Choroid plexus epithelial cell (primary cell): ENCODE measurements at places on chromosomes 2 and 18.

- DNase-seq, result no peak
Measured at GRCh38 chr2:170368370-170368769, 190.4 kb downstream of the MYO3B start.

GRCh38 chr2:110727923-110728322, 4.5 kb upstream of the ACOXL start:
- no peak for DNase-seq

DNA sequence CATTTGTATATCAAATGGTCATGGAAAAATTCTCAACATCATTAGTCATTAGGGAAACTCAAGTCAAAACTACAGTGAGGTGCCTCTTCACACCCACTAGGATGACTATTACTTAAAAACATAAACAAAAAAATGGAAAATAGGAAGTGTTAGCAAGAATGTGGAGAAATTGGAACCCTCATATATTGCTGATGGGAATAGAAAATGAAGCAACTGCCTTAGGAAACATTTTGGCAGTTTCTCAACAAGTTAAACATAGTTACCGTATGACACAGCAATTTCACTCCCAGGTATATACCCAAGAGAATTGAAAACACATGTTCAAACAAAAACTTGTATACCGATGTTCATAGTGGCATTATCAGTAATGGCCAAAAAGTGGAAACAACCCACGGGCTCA, 18.1 kb upstream of the CYP26B1 start:
- DNase-seq, result peak; percentile 58

DNA sequence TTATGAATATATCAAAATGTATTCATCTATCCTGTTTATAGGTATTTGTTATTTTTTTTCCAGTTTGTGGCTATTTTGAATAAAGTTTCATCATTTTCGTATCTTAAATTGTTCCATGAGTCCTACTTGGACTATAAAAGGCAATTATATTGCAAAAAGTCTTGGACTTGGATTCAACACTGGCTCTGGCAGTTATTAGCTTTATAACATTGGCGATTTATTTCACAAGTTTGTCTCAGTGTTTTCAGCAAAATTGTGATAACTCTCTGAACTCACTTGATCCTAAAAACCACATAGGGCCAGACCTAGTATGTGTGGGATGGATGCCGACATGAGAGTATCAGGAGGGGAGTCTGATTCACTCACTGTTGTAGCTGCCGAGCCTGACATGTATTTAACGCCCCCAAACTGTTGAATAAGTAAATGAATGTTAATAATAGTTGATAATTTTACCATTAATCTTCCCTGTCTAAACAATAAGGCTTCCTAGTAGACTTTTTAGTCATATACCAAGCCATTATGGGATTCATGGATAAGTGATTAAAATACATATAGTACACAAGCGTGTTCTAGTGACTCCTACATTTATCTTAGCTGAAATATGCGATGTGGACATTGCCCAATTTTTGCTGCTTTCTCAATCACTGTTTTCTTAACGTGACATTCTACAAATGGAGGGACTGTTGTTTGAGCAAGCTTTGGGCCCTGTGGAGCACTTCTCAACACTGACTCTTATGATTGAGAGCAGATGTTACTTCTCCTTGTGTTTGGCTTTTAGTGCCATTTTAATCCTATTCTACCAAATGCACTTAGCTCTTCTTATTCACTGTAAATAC, 907.6 kb downstream of the EPHA4 start:
- DNase-seq, result peak; percentile 28

- DNase-seq, result no peak
Measured at GRCh38 chr2:239819091-239819973, 205.8 kb downstream of the NDUFA10 start.

DNA sequence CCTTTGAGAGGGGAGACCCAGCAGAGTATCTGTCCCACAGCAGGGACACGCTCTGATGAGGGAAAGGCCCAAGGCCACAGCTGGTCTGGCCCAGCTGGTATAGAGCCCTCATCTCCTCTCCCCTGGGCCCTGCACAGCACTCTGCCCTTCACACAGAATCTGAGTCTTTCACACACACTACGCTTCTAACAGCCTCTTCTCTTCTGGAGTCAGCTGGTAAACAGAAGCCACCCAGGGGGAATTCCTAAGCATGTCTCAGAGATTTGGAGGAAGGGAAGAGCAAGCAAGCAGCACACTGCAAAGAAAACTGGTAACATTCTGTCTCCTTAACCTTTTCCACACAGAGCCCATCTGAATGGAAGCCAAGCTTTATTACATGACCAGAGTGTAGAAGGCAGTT, 121.1 kb upstream of the ACAA2 start:
- peak; percentile 80 for DNase-seq

DNA sequence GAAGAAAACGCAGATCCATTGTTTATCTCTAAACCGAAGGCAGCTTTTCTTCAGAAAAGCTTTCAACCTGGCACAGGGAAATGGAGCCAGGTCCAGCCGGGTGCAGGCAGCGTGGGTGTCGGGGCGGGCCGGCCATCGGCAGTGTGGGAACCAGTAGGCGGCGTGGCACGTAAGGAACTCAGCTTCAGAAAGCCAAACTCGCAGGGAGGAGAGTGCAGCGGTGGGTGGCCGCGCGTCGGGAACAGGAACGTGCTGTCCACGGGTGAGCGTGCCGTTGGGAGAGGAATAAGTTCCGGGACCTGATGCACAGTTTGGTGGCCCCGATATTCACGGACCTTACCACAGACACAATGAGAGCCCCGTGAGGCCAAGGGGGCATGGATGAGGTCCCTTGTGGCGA, 270.4 kb downstream of the TWIST2 start:
- DNase-seq, result no peak

- DNase-seq, result no peak
Measured at GRCh38 chr2:65311049-65311448, 83.4 kb downstream of the ACTR2 start.

DNA sequence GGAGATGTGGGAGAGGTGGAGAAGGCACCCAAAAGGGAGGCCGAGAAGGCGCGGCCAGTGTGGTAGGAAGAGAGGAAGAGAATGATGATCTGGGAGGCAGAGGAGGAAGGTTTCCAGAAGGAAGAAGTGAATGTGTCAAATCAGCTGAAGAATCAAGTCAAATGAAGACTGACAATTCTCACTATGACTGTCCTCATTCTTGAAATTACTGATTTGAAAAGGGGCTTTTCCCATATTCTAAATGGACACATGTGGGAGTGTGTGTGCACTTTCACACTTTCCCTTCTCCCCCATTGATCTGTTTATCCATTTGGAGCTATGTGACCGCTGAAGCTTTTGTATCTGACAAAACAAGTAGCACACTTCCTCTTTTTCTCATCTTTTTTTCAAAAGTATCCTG, 6.1 kb downstream of the AFF3 start:
- no peak for DNase-seq

DNA sequence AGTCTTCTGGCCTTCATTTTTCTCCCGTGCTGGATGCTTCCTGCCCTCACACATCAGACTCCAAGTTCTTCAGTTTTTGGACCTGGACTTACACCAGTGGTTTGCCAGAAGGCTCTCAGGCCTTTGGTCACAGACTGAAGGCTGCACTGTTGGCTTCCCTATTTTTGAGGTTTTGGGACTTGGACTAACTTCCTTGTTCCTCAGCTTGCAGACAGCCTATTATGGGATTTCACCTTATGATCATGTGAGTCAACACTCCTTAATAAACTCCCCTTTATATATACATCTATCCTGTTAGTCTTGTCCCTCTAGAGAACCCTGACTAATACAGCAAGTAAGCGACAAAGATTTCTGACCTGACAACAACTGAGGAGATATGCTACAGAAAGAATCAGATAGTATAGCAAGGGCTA, 7.2 kb downstream of the CDC42EP3 start:
- DNase-seq, result no peak

DNA sequence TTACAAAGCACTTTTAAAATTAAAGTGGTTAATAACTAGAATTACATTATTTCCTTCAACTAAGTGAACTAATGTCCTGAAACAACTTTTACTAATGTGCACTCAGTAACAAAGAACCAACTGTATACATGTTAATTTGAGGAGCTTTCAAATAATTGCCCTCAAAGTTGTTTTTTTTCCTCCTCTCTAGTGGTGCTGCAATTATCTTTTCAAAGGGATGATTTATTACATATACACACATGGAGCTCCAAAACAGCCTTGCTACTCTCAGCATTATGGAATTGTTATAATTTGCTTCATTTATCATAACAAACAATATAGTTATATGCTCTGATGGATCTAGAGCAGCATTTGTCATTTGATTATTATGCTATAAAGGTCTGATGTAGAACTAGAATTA, 246.3 kb upstream of the RASGRP3 start:
- no peak for DNase-seq

- no peak for DNase-seq
Measured at GRCh38 chr2:221143231-221143630, 428.9 kb downstream of the EPHA4 start.

- DNase-seq, result no peak
Measured at GRCh38 chr2:239776436-239777005, 248.6 kb downstream of the NDUFA10 start.

- no peak for DNase-seq
Measured at GRCh38 chr18:25799231-25799630, 291.2 kb downstream of the SS18 start.

GRCh38 chr2:73822276-73822675, 6.5 kb upstream of the STAMBP start:
- no peak for DNase-seq

DNA sequence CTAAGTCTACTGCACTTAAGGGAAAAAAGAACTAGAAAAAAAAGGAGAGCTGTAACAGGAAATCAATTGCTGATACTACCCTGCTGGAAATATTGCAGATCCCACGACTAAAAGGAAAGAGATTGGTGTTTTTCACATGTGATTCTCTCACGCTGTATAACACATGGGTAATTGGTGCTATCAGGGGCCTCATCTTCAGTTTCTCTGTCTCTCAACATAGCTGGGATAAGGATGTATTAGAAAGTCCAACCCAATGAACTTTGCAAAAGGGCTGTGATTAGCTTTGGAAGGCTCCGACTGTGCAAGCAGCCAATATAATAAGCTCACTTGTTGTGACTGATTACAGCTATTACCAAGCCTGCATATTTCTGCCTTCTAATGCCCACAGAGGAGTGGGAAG, 133.4 kb downstream of the NRP2 start:
- DNase-seq, result no peak

GRCh38 chr18:37124516-37124915, 295.6 kb downstream of the KIAA1328 start:
- peak; percentile 38 for DNase-seq

GRCh38 chr18:48897531-48897930, 53.2 kb downstream of the SMAD7 start:
- DNase-seq, result no peak

- no peak for DNase-seq
Measured at GRCh38 chr2:140295767-140296166, 1515.6 kb upstream of the NXPH2 start.

GRCh38 chr2:187982668-187983067, 309.0 kb upstream of the GULP1 start:
- DNase-seq, result peak; percentile 96
